Activated naive CD8-positive, alpha-beta T cell treated with anti-CD3 and anti-CD28 coated beads, Interleukin-2, amount 10 ng/mL, durations not matched to agents 7 days and 5 days (primary cell): ENCODE measurements at places on chromosomes 6 and 20. TPM values are rescaled to one million over a fixed set of nuclear protein-coding genes. Genes with fewer than 3 reads are reported as not detected.

- no peak for DNase-seq
Measured at GRCh38 chr6:147615659-147616456, 107.4 kb downstream of the SAMD5 start.

- no peak for DNase-seq
Measured at GRCh38 chr20:2986466-2986865, 57.0 kb upstream of the GNRH2 start.

DNA sequence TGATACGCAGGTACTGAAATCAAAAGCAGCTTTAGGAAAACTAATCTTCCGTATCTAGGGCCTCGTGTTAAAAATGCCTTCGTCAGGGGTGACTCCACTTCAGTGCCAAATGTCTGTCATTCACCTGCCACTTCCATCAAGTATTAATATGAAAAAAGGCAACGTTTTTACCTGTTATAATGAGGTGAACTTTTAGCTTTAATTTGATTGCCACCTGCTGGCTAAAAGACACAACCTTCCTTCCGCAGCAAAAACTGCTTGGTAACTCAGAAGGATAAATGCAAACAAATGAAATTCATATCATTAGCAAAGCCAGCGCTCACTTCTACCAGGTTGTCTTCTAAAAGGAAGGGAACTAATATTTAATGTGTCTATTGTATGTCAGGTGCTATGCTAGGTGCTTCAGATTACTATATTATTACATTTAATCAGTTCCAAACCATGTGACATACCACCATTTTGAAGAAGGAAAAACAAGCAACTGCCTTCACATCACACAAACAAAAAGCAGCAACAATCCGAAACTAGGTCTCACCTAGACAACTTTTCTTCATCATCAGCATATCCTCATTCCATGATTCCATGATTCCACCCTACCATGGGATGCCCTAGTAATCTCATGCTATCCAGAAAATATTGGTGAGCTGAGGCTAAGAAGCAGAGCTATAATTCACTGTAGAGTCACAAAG, 20.6 kb upstream of the ARHGAP18 start:
- DNase-seq: no peak

DNA sequence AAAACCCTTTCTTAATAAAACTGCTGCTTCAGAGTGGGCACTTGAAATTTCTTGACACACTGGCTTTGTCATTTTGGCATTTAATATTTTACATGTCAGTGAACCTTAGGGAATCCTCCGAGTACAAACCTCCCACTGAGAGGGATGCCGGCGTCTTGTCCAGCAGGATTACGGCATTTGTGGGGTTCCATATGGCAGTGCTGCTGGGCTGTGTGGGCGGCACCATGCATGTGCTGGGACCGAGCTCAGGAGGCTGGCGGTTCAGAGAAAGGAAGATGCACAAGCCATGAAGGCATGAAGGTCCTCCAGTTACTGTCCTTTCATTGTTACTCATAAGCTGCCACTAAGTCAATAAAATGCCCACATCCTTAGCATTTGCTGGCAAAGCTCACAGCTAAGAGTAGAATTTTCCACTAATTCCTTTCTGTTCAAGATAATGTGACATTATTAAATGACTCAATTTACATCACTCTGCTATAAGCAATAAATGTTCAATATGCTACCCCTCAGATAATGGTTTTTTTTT, 61.4 kb downstream of the LY86 start:
- DNase-seq: no peak

Gene ID4
- total RNA-seq: not detected

Gene GSTA1
- total RNA-seq: not detected
